Stomach (tissue), 19 donors: ENCODE measurements at places on chromosomes 7 and 10. TPM values are rescaled to one million over a fixed set of nuclear protein-coding genes. Genes with fewer than 3 reads are reported as not detected.
A peak's percentile ranks its signal among the peaks of the same experiment; 100 is the strongest.

DNA sequence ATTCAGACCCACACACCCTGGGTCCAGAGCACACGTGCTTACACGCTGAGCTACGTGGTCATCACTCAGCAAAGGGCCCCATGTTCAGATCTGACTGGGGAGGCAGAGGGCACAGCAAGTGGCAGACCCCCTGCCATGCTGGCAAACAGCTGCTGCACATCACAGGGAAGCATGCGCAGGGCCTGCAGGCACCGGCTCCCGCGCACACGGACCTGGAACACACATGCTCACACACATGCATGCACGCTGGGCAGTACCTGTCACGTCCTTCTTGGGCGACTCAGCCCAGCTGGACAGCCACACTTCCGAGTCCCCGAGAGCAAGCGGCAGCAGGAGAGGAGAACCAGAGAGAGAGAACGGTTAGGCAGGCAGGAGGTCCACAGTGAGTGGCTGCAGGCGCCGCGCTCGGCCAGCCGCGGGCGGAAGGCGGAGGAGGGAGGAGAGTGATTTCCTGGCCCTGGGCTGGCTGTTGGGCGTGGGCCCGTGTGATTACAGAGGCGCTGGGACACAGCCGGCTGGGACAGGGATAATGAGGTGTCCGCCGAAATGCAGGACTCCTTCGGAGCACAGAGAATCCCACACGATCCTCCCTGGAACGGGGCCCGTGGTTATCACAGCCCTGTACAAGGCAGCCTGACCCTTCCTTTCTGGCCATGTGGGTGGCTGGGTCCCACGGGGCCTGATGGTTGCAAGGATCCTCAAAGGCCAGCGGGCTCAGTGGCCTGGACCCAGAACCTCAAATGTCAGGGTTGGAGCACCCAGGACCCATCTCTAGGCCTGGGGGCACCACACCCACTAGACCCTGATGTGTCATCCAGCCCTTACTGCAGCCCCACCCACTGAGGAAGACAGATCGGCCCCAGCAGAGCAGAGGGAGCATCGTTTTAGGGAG, 175.1 kb downstream of the NEURL1 start:
- no peaks in the 10 kb centered on the region for H3K36me3 ChIP-seq
- H3K27ac ChIP-seq: peak overlapping the region; percentile 45
- H3K4me3 ChIP-seq: no peak overlapping the region
- no peaks in the 10 kb centered on the region for H3K27me3 ChIP-seq

The UBTD1 gene
- total RNA-seq: 2.9 TPM

DNA sequence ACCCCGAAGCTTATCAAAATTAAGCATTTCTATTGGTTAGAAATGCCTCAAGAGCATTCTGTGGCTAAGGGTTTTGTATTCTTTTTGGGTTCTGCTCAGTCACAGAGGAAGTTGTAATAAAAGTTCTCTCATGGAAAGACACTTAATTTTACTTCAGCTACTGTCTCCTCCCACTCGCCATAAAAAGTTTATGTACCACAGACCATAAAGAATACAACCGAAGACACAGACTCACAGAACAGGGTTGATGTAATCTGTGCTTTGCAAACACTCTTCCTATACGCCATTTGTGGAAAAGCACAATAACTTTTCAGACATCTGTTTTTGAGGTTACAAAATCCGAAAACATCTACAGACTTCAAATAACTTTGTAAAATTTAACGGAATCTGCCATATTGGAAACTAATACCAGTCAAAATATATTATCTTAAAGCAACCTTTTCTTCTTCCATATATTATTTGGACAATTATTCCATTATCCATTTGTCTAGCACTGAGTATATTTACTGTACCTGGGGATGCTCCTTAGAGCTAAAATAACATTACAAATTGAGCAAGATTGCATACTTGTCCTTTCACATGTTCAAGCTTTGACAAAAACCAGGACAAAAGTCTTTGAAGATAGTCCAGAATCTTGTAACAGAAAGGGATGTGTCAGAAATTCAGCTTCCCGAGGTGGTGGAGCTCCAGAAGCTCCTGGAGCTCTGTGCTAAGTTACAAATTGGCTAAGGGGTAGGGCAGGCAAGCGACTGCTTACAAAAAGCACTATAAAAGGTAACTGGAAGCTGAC, 219.0 kb upstream of the MEOX2 start:
- H3K27me3 ChIP-seq: no peaks in the 10 kb centered on the region
- DNase-seq: no peak
- H3K27ac ChIP-seq: no peak overlapping the region
- H3K4me3 ChIP-seq: no peak overlapping the region

The SFTPA1 gene
- 525 TPM for total RNA-seq
